ENCODE measurements at places on chromosomes 6 and 20. TPM values are rescaled to one million over a fixed set of nuclear protein-coding genes. Genes with fewer than 3 reads are reported as not detected.

DNA sequence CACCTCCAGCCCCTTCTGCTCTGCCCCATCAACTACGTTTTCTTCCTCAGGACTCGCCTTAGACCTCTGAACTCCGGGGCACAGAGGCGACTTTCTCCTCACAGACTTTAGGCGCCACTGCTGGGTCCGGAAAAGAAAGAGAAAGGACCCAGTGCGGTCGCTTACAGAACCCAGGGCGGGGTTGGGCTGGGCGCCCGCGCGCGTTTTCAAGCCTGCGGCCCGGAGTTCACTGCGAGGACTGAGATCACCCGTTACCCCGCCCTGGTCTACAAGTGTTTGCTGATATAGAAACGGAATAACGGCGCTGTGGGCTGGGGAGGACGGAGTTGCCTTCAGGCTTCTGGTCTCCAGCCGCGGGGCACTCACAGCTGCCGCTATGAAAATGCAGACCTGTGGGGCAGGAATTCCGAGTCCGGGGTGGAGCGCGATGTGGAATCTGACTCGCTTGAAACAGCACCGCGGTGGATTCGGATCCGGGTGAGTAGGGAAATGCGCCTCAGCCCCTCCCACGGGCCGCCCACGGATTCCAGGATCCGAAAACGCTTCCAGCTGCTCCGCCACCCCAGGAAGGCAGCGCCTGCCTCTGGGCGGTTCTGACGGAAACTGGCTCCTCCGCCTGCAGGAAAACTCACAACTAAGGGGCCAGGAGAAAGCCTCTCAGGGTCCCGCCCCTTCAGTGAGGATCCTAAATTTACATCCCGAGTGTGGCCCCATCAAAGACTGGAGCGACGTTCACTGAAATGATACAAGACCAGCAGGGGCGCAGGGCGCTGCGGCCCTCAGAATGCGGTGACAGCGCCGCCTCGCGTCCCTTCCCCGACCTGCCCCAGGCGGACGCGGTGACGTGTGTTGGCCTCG lies 29.4 kb downstream of the HLA-F start:
- DNase-seq, result peak; percentile 77
- H3K4me3 ChIP-seq, result peak overlapping the region; percentile 99
- H3K27me3 ChIP-seq, result no peaks in the 10 kb centered on the region
- H3K27ac ChIP-seq, result peak overlapping the region; percentile 69

DNA sequence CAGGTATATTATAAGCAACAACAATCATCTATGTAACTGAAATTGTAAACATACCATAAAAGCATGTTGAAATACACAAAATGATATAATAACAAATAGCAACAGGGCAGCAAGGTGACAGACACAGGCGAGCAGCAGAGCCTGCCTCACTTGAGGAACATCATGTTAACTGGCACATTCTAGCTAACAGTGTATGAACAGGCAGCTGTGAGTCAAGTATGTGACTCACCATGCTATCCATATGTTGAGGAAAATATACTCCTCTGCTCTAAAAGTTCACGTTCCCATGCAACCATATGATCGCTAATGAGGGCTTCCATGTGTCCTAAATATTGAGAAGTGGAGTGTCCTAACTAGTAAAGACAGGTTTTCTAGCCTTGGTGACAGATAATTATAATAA lies 18.4 kb downstream of the SERAC1 start:
- no peaks in the 10 kb centered on the region for H3K4me1 ChIP-seq
- no peaks in the 10 kb centered on the region for H3K27me3 ChIP-seq
- H3K36me3 ChIP-seq, result no peaks in the 10 kb centered on the region
- H3K4me3 ChIP-seq, result no peak overlapping the region

GRCh38 chr6:40585651-40586269 lies 1.4 kb downstream of the LRFN2 start:
- no peaks in the 10 kb centered on the region for H3K27me3 ChIP-seq
- H3K27ac ChIP-seq, result no peak overlapping the region
- no peaks in the 10 kb centered on the region for H3K36me3 ChIP-seq
- H3K4me1 ChIP-seq, result peaks cover 10% of the 10 kb centered on the region
- DNase-seq, result no peak

- no peaks in the 10 kb centered on the region for H3K27me3 ChIP-seq
- H3K4me3 ChIP-seq, result no peak overlapping the region
- no peak overlapping the region for H3K27ac ChIP-seq
- DNase-seq, result no peak
- H3K4me1 ChIP-seq, result no peaks in the 10 kb centered on the region
- H3K36me3 ChIP-seq, result no peaks in the 10 kb centered on the region
Observed at GRCh38 chr20:51366155-51366886, 176.2 kb downstream of the NFATC2 start.

The TFAP2C gene
- polyA plus RNA-seq, result not detected

GRCh38 chr6:96032661-96033060 lies 16.9 kb downstream of the FUT9 start:
- no peak overlapping the region for H3K4me3 ChIP-seq
- H3K27me3 ChIP-seq, result no peaks in the 10 kb centered on the region
- no peak for DNase-seq
- H3K36me3 ChIP-seq, result no peaks in the 10 kb centered on the region
- H3K4me1 ChIP-seq, result no peaks in the 10 kb centered on the region
- H3K27ac ChIP-seq, result no peak overlapping the region

The TRIM10 gene
- polyA plus RNA-seq, result not detected

Data from naive thymus-derived CD4-positive, alpha-beta T cell (primary cell).